ENCODE measurements at places on chromosomes 13 and 19.

DNA sequence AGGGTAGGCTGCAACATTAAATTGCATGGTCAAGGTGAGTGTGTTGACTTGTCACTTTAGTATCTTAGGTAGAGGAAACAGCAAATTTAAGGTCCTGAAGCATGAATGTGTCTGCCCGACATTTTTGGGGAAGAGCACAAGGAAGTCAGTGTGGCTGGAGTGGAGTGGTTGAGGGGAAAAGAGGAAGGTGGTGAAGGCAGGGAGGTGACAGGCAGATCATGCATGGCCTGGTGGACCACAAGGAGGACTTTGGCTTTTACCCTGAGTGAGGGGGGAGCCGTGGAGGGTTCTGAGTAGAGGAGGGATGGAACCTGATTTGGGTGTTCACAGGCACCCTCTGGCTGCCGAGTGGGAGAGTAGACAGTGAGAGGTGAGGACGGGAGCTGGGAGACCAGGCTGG is 168.0 kb downstream of the IER2 start:
- no peak for DNase-seq

DNA sequence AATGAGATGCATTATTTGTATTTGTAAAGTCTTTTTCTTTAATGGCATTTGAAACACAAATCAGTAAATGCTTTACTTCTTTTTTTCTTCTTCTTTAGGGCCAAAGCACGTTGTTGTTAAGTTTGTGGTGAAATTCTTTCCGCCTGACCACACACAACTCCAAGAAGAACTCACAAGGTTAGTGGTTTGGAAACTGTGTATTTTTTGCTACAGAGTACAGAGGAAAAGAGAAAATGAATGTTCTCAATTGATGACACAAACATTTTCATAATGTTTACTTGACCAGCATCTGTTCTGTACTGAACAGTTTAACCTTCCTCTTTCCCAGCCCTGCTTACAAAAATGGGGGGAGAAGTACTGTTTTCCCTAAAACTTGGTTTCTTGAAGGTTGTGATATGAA is 190.9 kb upstream of the RNF113B start:
- no peak for DNase-seq

DNA sequence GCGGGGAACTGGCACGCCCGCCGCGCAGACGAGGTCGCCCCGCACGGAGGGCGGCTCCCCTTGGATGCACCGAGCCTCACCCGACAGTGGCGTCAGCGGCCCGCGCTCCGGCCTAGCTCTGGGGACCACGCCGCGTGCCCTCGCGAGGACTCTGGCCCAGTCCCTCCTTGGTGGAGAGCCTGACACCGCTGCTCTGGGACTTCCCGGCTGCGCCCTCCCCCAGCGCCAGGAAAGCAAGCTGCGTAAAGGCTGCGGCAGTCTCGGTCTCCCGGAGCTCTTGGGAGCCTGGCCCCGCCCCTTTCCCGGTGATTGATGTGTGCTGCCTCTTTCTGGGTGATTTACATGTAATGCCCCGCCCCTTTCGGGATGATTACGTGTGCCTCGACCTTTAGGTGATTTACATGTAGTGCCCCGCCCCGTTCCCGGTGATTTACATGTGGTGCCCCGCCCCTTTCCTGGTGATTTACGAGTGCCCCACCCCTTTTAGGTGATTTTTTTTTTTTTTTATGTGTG is at the start of gene LENG9:
TSS of gene LENG9 (minus strand) at position 248 of the 513 bp plus-strand sequence. CDS start 252 bp downstream, outside the sequence.
- DNase-seq = peak; percentile 84

DNA sequence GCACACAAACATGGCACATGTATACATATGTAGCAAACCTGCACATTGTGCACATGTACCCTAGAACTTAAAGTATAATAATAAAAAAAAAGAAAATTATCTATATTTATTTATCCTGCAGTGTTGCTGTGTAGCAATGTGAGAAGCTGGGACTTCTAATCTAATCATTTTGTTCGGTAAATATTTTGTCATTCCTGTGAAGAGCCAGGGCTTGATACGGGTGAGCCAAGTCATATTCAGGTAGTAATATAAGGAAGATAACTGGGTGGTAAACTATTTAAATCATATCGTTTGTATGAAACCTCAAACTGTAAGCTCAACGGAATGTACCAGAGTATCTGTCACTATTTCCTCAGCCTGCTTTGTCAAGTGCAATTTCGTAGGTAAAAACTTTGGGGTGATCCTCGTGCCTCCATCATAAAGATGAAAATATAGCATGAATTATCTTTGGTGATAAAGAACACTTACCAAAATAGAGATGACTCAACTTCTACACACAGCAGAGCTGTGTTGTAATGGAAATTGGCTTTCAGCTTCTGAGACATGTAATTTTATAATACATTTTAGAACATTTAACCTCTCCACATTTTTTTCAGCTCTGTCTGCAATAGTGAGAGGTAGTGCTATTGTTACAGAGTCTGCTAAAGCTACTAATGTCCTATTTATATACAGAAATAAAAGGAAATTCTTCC is 92.9 kb downstream of the PCDH9 start:
- no peak for DNase-seq

DNA sequence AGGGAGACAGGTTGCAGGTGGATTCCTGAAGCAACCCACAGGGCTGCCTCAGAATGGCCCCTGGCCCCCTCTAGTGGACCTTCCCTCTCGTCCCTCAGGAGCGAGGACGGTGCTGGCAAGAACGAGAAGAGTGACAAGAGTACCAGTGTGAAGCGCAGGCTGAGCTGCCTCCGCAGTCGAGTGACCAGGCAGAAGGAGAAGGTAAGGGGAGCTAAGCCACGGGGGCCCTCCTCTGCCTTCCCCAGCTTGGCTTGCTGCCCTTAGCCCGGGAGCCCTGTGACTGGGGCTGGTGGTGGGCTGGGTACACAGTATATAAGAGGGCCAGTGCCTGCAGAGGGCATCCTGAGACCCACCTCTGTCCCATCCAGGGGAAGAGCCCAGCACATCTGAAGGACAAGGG is 34.0 kb downstream of the ARHGEF18 start:
- DNase-seq = no peak

DNA sequence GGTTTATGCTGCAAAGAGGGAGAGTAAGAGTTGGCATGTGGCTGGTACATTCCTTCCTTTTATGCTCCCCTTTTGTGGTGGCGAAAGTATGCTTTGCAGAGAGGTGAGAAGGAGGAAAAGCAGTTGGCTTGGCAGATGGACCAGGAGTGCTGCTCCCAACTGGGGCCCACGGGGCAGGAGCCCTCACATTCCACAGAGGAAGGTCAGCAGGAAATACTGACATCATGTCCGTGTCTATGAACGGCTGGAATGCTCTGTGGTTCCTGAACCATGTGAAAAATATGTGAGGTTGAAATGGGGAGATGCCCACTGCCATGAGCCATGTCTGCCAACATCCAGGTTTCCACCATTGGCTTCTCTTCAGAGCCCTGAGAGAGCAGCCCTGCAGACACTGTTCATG is 33.3 kb upstream of the GAS6 start:
- no peak for DNase-seq

- no peak for DNase-seq
These were observed 762 bp downstream of the KANK3 start for GRCh38 chr19:8342316-8342683.

DNA sequence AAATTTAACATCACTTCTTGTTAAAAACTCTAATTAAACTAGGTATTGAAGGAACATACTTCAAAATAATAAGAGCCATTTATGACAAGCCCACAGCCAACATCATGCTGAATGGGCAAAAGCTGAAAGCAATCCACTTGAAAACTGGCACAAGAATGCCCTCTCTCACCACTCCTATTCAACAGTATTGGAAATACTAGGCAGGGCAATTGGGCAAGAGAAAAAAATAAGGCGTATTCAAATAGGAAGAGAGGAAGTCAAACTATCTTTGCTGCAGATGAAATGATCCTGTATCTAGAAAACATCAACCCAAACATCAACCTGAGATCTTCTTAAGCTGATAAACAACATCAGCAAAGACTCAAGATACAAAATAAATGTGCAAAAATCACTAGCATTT is 15.6 kb upstream of the LILRB1 start:
- DNase-seq = no peak

- DNase-seq = no peak
These were observed 9.9 kb upstream of the MEIS3 start for GRCh38 chr19:47429140-47429793.

DNA sequence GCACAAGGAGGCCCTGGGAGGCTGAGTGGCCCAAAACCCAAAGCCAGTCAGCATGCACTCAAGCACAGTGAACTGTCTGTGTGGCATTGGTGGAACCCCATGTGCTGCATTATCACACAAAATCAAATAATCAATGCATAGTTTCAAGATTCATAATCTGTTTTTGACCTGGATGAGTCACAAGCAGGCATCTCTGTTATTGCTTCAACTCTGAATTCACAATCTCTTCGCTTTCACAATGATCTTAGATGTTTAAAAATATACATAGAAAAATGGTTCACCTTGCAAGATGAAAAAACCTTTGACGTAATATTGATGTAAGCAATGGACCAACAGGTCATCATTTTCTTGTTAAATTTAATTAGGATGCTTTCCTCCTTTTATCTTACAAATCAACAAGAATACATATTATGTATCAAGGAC is 455.4 kb downstream of the IRS2 start:
- DNase-seq = no peak

DNA sequence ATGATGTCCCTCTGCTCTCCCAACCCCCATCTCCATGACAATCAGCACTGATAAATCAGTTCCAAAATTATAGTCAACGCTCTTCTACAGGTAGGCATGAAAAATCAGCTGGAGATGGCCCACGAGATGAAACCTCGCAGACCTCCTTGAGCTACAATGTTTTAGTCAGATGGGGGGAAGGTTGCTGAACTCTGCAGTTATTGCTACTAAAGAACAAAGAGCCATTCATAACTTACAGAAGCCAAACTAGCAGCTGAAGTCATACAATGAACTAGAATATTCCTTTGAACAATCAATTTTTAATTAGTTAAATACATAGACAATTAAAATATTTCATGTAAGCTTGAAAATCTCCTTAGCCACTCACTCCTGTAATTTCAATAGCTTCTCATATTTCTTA is 179.2 kb downstream of the NHLRC3 start:
- DNase-seq = no peak

GRCh38 chr19:40726279-40726678 is 9.4 kb downstream of the ITPKC start:
- no peak for DNase-seq

DNA sequence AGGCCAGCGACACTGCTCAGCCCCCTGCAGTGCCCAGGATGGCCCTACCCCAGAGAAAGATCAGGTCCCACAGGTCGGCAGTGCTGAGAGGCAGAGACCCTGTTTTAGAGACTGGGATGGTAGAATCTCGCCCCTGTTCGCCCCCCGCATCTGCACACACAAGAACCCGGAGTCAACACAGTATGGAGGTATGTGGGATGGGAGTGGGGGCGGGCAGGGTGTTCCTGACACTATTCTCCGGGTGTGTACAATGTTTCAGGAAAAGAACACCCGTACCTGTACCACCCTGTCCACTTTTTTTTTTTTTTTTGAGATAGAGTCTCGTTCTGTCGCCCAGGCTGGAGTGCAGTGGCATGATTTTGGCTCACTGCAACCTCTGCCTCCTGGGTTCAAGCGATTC is 19.3 kb downstream of the PIP5K1C start:
- no peak for DNase-seq

DNA sequence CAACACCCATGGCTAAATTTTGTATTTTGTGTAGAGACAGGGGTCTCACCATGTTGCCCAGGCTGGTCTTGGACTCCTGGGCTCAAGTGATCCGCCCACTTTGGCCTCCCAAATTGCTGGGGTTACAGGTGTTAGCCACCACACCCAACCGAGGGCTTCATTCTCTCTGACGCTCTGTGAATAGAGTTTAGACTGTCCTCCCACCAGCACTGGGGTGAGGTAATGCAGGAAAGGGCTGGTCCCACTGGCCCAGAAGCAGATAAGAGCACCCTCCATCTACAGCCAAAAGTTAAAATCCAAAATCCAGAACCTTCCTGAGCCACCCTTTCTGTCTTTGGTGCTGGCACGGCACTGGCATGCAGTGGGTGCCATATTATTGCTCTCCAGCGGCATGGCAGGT is 31.8 kb upstream of the HOMER3 start:
- DNase-seq = no peak

DNA sequence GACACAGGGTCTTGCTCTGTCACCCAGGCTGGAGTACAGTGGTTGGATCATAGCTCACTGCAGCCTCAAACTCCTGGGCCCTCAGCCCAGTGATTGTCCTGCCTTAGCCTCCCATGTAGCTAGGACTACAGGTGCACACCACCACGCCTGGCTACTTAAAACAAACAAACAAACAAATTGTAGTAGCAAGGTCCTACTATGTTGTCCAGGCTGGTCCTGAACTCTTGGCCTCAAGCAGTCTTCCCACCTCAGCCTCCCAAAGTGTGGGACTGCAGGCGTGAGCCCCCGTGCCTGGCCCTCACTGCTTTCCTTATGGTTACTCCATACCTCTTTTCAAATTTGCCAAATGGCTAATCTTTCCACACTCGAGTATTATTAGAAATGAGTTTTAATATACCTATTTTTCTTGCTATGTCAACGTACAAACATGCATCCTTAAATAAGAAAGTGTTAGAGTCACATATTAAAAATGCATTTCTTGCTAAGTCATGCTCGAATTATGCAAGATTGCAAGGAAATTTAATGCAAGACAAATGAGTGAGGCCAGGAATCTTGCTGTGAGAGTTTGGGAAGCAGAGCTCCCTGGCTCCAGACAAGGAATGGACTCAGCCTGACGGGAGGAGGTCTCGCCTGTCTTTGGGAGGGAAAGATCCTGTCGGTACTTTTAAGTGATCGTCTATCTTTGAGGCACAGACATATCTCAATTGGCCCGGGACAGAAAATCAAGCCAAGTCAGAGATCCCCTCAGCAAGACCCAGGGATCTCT is 39.4 kb downstream of the RFX2 start:
- no peak for DNase-seq

GRCh38 chr13:18971576-18972219 is 209.9 kb downstream of the TUBA3C start:
- DNase-seq = no peak

DNA sequence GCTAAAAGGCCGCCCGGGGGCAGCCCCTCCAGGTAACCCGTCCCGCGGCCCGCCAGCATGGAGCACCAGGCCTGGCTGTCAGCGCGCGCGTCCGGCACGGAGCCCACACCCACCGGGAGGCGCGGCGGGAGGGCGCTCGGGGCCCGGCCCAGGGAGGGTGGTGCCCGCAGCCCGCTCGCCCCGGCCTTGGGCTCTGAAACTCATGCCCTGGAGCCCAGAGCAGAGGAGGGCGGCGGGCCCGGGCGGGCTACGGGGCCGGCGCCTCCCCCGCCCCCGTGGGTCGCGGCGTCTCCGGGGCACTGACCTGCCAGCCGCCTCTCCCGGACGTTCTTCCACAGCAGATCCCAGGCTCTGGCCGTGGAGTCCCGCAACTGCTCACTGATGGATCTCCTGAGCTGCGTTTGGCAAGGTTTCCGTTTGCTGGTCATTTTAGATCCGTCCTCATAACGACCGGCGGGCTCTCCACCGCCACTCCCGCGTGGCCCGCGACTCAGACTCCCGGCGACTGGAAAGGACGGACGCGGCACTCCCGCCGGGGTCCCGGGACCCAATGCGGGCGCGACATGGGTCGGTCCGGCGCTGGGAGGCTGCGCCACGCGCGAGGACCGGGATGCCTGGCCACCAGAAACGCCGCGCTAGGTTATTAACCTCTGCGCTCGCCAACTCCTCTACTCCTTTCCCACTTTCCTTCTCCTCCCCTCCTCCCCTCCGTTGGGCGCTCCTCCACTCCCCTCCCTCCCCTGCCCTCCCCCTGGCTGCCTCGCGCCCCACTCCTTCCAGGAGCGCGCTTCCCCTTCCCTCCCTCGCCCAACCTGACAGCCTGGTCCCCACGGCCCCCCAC is 64.7 kb upstream of the STARD13 start:
- DNase-seq = no peak
